ENCODE measurements at places on chromosomes 1 and 21.

DNA sequence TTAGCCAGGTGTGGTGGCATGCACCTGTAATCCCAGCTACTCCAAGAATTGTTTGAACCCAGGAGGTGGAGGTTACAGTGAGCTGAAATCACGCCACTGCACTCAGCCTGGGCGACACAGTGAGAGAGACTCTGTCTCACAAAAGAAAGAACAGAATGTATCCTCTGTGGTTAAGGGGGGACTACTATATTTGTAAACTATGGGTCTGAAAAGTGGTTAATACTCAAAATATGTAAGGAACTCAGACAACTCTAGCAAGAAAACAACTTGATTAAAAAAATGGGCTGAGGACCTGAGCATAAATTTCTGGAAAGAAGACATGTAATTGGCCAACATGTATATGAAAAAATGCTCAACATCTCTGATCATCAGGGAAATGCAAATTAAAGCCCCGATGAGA lies 11.2 kb downstream of the FNBP1L start:
- no peak for DNase-seq

DNA sequence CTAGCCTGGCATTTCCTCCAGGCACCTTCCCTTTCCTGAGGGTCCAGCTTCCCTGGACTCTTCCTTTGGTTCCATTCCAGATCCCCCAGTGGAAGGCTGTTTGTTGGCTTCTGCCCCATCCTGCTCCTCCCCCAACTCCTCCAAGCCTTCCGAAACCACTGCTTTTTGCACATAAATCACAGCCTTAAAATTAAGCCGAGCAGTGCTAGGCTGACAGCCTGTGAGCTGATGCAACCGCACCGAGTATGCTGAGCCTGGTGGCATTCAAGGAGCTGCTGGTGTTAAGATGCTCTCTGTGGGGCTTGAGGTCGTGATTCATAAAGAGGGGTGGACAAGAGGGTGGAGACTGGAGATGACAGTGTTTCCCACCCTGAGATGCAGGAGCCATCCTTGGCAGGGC lies 266.6 kb upstream of the C1orf174 start:
- DNase-seq, result no peak

DNA sequence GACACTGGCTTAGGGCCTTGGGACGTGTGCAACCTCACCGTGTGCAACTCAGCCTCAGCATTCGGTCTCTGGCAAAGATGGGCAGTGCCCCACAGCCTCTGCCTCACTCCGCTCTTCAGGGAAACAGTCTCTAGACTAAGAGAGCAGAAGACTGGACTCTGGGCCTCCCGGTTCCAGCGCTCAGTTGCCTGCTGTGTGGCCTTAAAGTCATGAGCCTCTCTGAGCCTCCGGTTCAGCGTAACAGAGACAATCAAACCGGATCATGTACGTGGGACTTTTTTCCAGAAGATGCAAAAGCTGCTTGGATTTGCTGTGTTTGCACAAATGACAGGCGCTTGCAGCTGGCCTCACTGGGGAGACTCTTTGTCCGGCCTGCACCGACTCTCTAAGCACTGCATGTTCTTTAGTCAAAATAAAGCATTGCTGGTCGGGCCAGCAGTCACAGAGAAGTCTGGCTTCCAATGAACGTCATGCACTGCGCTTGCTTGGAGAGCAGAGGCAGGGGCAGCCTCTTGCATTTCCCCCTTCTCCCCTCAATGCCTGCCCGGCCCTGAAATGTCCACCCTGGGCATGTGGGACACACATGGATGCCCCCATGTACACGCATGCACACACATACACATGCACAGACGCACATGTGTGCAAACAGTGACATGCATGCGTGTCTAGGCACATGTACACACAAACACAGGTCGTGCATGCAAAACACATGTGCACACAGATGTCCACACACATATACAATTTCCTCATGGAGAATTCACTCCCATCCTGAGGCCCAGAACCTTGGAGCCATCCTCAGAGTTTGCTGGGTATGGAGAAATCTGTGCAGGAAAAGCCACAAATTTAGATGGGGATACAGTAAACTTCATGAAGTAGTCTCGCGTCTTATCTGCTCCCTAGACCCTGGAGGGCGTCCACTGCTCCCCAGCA lies 152.4 kb downstream of the PRDM16 start:
- DNase-seq, result no peak

DNA sequence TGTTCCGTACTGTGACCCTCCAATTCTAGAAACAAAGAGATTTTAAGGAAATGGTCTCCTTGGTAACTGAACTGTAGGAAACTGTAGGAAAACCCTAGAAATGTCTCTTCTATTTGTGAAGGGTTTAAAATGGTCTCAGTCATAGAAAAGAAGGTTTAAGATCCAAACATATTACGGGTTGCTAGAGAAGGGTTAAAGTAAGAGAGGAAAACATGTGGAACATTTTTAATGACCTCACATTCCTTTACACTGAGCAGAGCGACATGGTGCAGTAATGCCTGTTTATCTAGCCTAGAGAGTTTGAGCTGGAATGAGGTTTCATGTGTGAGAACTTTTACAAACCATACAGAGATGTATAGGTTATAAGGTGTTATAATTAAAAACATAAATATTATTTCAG lies 36.9 kb upstream of the C1orf105 start:
- DNase-seq, result no peak

GRCh38 chr1:14520514-14521163 lies 77.8 kb upstream of the KAZN start:
- DNase-seq, result no peak

DNA sequence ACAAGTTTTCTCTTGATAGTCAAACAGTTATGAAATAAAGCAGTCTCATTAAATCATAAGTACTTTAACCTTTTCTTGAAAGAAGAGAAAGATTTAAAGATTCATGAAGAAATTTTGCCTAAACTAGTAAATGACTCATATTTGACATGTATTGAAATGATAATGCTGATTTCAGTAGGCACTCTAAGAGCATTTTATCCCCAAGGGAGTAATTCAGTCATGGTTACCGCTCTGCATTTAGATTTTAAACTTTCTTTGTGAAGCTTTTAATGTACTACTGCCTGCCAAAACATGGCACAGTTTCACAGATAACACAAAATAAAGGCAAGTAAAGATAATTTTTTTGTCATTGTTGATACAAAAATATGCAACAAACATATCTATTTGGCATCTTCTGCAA lies 6.8 kb downstream of the USH2A start:
- DNase-seq, result no peak

DNA sequence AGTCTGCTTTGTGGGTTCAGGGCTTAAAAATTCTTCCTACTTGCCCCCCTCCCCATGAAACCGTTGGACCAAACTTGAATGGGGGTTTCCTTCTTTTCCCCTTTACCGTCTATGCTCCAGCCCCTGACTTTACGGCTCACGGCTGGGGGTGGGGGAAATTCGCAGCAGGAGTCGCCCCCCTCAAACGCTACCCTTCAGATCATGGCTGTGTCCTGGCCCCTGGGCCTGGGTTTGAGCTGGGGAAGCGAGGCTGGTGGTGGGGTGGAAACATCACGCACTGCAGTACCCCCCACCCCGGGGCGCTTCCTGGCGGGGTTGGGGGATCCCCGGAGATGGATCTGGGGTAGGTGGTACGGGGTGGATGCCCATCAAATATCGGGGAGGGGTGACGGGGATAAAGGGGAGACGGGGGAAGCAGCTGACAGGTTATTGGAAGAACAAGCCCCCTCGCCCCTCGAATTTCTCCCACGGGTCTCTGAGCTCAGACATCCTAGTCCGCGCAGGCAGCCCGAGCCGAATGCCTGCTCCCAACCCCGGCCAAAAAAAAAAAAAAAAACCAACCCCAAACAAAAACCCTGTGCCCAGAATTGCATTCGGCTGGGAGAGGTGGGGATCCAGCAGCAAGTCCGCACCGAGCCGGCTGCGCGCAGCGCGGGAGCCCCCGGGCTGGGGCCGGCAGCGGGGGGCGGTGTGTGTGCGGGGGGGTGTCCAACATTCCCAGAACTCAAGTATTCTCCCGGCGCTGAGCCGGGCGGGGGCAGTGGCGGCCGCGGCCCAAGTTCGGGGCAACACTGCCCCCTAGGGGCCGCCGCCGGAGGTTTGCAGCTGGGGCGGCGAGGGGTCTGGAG lies 59.0 kb upstream of the ACOT11 start:
- peak; percentile 47 for DNase-seq

GRCh38 chr1:32431736-32432400 lies 33.0 kb upstream of the ZBTB8B start:
- DNase-seq, result no peak

DNA sequence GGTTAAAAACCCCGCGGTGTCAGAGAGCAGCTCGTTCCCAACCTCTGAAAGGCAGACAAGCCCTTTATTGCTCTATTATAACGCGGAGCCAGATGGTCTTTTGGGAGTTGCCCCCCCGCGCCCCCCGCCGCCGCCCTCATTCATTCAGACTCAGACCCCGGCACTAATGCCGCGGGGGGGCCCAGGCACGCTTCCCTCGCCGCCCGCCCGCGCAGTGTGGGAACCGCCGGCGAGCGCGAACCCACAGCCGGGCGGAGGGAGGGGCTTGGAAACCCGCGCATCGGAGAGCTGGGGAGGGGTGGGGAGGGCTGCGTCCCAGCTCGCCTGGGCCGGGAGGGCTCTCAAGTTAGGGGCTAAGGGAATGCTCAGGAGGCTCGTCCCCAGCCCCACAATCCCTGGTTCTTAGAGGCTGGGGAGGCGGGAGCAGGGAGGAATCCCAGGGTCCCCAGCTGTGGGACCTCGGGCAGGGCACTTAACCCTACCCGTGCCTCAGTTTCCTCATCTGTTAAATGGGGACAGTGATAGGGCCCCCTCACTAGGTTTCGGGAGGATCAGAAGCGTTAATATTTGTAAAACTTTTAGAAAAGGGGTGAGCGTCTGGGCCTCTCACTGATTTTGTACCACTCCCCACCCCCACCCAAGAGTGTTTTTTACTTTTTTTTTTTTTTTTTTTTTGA lies 10.9 kb upstream of the HES5 start:
- no peak for DNase-seq

DNA sequence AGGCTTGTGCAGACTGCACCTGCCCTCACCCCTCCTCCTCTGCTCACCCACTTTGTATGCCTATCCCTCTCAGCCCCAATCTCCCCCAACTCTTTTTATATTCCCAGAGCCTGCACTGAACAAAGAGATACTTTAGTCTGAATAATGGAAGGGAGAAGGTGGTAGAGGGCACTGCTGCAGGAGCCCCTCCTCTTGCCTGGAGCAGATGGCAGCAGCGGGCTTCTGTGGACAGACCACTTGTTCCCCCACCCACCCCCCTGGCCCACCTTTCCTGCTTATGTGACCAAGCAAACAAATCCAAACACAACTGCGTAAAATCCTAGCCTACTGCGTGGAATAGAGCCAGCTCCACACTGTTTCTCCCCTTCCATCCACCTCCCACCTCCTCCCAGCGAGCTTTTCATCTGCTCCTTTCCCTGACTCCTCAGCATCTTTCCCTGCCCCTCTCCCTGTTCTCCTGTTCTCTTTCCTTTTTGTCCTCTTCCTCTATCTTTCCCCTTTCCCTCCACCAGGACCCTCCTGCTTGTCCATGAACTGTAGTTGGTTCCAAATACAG lies 27.5 kb downstream of the RGS8 start:
- no peak for DNase-seq

GRCh38 chr1:51217101-51217500 lies 19.0 kb upstream of the RNF11 start:
- DNase-seq, result no peak

DNA sequence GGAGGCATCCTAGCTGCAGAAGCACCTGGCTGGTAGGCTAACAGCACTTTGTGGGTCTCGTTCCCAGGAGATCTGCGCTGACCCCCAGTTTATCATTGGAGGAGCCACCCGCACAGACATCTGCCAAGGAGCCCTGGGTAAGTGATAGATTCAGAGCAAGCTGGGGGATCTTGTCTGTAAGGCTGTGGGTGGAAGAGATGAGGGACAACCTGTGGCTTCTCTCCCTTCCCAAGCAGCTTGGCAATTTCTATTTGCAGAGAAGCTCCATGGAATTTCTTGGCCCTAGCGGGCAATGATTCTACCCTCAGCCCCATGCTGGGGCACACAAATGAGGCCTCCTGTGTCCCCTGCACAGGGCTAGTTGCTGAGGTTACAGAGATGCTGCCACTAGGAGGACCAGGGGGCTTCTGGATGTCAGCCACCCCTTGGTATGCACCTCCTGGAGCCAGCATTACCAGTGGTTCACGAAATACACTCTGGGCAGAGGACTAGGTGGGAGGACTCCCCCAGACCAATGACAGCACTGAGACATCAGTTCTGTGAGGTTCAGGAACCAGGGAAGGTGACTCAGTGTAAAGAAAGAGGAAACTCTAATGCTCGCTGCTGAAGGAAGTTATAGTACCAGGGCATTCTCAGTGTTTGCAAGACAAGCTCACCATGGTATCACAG lies 5.5 kb downstream of the CAPN2 start:
- DNase-seq, result no peak

DNA sequence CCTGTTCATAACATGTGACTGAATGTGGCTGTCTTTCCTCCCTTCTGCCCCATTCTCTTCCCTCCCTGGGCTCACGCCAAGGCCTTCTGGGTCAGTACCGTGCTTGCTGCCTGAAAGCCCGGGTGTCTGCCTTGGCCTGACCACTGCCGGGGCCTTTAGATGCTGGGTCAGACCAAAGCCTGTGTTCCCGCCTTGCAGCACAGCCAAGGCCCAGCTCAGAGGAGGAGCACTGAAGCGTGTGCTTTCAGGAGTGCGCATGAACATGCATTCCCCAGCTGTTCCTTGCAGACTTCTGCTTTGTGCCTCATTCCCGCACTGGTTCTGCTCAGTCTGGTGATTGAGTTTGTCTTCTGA lies 27.0 kb upstream of the SARS1 start:
- DNase-seq, result no peak

DNA sequence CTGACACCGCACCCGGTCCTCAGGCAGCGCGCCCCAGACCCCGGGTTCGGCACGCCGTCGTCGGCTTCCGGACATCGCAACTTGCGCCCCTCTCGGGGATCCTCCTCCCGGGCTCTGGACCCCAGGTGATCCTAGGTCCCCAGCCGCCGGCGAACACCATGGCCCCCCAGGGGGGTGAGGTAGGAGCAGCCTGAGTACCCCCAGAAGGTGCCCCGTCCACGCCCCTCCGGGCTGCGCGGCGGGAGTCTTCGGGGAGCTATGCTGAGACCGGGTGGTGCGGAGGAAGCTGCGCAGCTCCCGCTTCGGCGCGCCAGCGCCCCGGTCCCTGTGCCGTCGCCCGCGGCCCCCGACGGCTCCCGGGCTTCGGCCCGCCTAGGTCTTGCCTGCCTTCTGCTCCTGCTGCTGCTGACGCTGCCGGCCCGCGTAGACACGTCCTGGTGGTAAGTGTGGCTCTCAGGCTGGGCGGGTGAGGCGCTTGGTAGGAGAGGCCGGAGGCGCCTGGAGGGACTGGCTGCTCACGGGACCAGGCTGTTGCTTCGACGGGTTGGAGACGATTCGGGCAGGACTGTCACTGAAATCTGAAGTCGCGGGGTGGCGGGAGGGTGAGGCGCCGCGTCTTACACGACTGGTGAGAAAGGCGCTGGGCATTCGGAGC lies 367 bp downstream of the WNT2B start:
- DNase-seq, result no peak

All from stimulated activated CD8-positive, alpha-beta memory T cell treated with anti-CD3 and anti-CD28 coated beads, Interleukin-15, amount 100 ng/mL, for 48 hours (primary cell).